Activated naive CD4-positive, alpha-beta T cell treated with Interleukin-2 at 50 U/mL for 16 hours (primary cell): ENCODE measurements at places on chromosomes 5 and 9.

DNA sequence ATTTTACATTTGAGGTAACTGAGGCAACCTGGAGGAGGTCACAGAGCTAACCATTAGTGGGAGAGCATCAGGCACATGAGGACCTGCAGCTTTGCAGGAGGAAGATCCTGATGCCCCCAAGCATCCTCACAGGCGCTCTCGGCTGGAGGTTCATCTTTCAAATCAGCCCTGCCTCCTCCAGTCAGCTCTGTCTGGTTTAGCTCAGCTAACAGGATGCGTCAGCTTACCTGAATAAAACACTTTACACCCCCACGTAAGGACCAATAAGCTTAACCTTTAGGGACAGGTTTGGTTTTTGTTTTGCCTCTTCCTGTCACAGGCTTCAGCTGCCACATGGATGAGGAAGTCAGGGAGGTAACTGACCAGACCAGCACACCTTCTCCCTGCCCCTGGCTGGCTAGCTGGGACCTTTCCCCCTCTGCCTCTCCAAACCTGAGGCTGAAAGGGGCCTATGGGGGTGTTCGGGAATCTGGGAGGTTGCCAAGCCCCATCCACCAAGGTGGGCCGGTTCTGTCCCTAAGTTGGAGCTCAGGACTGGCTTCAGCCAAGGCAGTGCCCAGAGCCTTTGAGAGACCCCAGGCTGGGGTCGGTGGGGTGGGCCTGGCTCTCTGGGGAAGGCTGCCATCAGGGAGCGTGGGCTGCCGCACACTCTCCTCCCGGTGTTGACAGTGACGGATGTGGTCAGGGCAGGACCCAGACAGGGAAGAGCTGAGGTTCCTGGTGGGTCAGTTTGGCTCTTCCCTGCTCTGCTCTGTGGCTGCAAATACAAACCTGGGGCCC is 20.0 kb upstream of the FCN1 start:
- no peak for DNase-seq

GRCh38 chr9:116298878-116299391 is 145.3 kb downstream of the PAPPA start:
- no peak for DNase-seq

- DNase-seq: peak; percentile 21
These were observed 977 bp upstream of the PAM start for GRCh38 chr5:102753889-102754766.

- no peak for DNase-seq
These were observed 545.8 kb upstream of the ARRDC3 start for GRCh38 chr5:91928754-91929521.

DNA sequence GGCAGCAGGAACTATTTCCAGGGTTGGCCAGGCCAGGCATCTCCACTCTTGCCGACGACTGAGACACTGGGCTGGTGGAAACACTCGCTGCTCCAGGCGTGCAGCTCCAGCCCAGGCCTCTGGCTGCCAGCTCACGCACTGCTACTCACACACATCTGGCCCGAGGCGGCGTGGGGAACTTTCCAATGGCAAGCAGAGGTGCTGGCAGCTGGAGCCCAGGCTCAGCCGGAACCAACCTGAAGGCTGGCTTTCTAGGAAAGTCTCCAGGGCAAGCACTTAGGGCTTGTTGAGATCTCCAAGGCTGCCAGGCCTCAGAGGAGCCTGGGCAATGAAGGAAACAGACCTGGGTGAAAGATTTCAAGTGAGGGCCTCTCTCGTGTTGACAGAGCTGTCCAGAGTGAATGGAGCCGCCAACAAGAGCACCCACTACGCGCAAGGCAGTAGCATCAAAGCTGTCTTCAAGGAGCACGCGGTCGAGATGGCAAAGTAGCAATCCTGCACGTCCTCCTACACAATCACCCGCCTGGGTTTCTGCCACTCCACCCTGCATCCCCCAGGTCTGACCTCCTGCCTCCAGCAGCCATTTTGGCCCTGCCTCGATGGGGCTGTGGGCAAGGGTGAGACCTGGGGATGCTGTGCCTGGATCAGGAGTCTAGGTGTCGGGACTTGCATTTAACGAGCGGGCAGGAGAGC is 14.4 kb downstream of the SH3PXD2B start:
- DNase-seq: no peak

DNA sequence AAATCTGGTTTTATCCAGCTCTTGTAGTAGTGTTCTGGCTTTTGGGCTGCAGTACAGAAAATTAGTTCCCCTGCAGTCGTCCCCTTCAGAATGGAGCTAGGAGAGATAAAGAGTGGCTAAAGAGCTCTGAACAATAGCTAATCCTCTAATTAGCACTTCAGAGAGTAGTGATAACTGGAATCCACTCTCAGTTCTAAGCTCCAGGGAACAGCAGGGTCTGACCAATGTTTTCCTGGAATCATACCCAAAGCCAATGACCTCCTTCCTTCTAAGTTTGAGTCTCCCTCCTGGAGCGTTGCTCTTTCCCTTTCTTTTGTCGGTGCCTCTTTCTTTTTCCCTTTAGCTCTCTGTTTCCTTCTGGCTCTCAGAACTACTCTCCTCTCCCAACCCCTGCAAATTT is 47.4 kb downstream of the MFAP3 start:
- DNase-seq: no peak

DNA sequence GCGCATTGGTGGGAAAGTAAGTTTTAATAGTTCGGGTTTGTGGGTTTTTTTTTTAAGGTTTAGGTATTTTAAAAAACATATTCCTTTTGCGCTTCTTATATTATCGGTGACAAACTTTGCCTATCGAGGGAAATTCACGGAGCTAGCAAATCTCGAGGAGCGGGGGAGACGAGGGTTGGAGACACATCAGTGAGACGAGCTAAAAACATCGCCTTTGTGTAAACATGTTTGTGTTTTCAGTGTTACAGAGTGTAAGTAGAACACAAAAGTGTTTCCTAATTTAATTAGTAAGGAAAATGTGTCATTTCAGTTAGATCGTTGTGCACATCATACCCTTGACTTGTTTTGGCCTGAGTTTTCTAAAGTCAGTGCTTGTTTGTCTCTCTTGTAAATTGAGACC is 945 bp downstream of the BTF3 start:
- DNase-seq: no peak

- DNase-seq: no peak
These were observed 98.7 kb downstream of the ADCY2 start for GRCh38 chr5:7494481-7495130.

GRCh38 chr5:57509501-57510260 is 27.1 kb upstream of the ACTBL2 start:
- DNase-seq: no peak

- DNase-seq: no peak
These were observed 1.5 kb downstream of the LRRTM2 start for GRCh38 chr5:138873466-138874221.

DNA sequence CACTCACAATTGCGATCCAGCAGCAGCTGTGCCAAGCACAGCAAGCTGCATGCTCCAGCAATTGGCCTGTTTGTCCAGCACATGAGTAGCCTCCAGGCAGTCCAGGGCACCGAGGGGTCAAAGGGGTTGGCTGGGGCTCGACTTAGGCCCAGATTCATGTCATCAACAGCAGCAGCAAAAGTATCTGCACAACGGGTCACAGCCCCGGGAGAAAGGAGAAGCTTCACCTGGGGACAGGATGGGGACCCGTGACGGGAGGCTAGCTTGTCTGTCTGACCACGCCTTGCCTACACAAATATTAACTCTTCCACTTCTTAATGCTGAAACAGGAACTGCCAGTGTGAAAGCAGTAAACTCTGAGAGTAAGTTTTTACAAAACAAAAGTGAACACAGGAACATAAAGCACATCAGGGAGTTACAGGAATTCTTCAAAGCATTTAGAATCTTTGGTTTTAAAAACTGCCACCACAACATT is 191.2 kb downstream of the PIK3R1 start:
- no peak for DNase-seq

DNA sequence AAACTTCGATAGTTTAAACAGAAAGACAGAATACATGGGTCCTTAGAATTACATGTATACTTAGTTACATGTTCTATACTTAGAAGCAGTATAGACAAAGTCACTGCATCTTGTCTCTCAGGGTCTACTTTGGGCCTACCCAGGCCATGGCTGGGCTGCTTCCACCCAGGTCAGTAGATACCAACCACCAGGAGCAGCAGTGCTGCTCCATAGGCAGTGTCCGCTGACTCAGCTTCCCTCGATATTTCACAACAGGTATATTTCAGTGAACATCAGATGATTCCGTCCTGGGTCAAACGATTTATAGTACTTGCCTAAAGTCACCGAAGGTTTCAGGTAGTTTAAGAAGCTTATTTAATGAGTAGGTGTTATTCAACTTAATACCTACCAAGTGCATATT is 18.0 kb downstream of the IARS1 start:
- DNase-seq: no peak

DNA sequence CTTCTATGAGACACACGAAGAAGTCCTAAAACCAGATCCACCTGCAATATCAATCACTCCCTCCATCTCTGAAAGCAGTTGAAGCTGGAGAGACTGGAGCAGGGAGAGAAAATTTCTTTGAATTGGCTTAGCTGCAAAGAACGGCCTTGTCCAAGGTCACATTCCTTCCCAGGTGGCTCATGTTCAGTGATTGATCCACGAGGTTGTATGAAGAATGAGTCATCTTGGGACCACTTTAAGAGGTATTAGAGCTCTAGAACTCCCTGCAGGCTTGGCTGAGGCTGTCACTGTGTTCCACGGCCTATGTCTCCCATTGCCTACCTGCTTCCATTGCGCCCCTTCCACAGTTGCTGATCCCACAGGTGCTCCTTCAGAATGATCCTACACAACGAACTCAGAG is 68.2 kb downstream of the HMHB1 start:
- no peak for DNase-seq

DNA sequence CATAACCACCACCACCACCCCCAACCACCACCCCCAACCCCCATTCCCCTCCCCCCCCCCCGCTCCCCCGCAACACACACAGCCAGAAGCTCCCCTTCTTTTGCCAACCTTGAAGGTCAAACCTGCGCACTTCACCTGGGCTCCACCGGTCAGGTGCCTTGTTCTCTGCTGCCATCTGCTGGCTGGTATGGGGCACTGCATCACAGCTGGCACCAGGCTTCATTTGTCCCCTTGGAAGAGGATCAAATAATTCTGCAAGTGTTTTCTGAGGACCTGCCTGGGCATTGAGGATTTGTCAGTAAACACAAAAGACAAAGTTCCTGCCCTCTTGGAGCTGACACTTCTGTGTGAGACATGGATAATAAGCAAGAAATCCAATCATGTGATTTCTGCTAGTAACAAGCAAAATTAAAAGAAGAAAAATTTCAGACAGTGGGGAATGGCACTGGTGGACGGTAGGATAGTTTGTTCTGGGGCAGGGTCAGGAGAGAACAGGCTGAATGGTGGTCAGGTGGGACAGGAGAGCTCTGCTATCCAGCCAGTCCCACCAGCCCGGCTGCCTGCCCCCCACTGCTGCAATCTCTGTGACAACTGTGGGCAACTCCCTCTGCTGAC is 55.6 kb upstream of the LMX1B start:
- DNase-seq: peak; percentile 72
